Activated T-helper 17 cell treated with anti-CD3 and anti-CD28 coated beads, Interleukin-2, amount 50 U/mL, for 72 hours (primary cell): ENCODE measurements at places on chromosomes 5 and 9. TPM values are rescaled to one million over a fixed set of nuclear protein-coding genes. Genes with fewer than 3 reads are reported as not detected.

Gene ARID3C
- total RNA-seq = 0.42 TPM

Gene LECT2
- not detected for total RNA-seq

Gene SPAG8
- total RNA-seq = 0.58 TPM

GRCh38 chr9:115115117-115115880, 2.7 kb downstream of the TNC start:
- ATAC-seq = no peak

- no peak for ATAC-seq
These were observed 1293.8 kb downstream of the PTPRD start for GRCh38 chr9:9319007-9319406.

GRCh38 chr5:116947691-116948528, 373.3 kb upstream of the SEMA6A start:
- ATAC-seq = peak; percentile 85

DNA sequence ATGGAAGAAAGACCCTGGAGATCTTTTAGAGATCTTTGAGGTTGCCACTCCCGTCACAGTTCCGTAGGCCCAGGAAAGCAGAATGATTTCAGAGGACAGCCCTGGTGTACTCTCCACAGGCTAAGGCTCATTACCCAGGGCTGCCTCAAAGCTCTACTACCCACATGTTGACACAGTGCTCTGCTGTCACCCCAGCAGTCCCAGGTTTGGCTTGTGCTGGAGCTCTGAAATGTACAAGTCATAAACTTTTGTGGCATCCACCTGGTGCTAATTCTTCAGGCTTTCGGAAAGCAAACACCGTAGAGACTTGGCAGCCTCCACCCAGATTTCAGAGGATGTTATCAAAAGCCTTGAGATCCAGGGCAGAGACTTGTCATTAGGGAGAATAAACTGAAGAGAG, 136.5 kb downstream of the MTRR start:
- no peak for ATAC-seq

- no peak for ATAC-seq
These were observed 78.2 kb upstream of the FER start for GRCh38 chr5:108669462-108669861.

DNA sequence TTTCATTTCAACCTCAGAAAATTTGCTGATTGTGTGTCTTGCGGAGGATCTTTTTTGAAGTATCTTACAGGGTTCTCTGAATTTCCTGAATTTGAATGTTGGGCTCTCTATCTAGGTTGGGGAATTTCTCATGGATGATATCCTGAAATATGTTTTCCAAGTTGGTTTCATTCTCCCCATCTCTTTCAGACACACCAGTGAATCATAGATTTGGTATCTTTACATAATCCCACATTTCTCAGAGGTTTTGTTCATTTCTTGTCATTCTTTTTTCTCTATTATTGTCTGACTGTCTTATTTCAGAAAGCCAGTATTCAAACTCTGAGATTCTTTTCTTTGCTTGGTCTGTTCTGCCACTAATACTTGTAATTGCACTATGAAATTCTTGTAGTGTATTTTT, 456.9 kb downstream of the PRELID2 start:
- no peak for ATAC-seq

- peak; percentile 94 for ATAC-seq
These were observed 13.4 kb upstream of the GRHPR start for GRCh38 chr9:37408933-37409710.

- ATAC-seq = no peak
These were observed 31.0 kb upstream of the SLC1A3 start for GRCh38 chr5:36575361-36575781.

DNA sequence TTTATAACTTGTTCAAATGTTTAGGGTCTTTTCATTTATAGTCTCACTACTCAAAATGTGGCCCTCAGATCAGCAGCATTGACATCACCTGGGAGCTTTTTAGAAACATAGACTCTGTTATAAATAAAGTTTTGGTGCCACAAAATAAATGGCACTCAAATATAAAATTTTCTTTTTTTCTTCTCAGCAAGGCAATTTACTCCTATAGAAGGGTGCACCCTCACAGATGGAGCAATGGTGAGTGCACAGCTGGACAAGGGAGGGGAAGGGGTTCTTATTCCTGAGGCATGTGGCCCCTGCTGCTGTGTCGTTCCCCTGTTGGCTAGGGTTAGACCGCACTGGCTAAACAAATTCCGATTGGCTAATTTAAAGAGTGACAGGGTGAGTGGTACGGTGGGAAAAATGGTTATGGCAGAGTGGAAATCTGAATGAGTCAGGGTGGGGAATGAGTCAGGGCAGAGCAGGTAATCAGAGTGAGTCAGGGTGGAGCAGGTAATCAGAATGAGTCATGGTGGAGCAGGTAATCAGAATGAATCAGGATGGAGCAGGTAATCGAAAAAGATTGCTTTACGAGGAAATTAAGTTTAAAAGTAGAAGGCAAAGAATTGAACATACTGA, 31.8 kb upstream of the C7 start:
- peak; percentile 83 for ATAC-seq

DNA sequence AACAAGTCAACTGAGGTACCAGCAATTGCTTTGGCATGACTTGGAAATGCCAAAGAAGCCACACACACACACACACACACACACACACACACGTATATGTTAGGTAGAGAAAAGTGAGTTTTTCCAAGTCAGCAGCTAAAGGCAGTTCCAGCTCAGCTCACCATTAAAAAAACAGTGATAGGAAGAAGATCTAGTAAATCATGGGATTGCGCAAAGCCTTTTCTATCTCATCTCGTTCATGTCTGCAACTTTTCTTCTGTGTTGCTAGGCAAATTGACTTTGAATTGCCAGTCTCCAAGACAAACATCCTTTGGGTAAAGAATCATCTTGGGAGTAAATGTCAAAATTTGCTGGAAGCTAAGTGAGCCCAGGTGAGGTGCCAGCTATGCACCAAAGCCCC, 500.1 kb downstream of the ENC1 start:
- no peak for ATAC-seq

DNA sequence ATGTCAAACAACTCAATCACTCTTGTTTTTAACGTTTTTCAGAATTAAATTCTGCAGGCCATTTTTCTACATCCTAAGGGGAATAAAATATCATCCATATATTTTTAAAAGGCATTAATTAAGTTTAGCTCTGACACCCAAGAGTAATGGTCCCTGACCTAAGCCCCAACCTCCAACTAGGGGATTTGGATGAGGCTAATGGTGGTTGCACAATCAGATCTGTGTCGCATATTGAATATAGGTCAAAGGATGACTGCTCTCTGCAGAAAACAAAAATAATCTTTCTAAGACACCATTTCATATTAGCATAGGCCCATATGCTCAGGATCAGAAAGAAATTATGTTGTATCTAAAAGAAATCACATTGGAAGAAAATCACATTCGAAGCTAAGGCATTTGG, 20.7 kb downstream of the CDH6 start:
- ATAC-seq = no peak

GRCh38 chr9:86718388-86719049, 228.8 kb downstream of the GAS1 start:
- no peak for ATAC-seq

DNA sequence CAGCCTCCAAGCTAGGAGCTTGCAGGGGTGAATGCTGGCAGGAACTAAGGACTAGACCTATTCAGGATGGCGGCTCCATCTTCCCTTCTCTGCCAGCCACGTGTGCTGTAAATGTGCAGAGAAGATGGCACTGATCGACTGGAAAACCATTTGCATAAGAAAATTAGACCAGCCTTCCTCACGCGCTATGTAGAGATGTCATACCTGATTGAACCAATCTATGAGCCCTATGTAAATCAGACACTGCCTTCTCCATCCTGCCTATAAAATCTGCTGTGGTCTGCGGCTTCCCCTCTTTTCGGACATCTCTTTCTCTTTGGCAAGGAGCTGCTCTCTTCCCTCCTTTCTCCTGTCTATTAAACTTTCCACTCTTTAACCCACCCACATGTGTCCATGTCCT, 91.6 kb downstream of the NPR3 start:
- ATAC-seq = no peak

DNA sequence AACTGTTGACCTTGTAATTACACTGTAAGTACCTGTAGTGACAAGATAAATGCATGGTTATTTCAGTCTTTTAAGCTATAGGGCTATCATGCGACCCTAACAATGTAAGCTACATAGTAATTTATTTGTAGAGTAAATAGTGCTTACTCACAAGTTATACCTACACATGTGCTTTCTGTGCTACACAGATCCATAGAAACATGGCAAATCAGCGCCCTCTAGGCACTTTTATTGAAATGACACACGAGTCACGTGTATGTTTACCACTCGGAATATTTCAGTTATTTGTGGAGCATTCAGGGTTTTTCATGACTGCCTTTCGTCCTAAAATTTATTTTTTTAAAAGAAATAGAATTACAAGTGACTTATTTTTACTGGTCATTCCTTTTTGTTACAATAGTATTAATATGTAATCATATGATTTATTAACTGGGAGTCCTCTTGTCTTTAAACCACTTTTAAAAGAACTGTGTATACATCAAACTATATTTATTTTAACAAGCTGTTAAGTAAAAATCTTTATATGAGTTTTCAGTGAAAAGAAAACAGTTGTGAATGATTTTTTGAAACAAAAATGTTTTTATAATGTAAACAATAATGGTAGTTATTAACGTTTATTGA, 1242.3 kb upstream of the WWC1 start:
- no peak for ATAC-seq

DNA sequence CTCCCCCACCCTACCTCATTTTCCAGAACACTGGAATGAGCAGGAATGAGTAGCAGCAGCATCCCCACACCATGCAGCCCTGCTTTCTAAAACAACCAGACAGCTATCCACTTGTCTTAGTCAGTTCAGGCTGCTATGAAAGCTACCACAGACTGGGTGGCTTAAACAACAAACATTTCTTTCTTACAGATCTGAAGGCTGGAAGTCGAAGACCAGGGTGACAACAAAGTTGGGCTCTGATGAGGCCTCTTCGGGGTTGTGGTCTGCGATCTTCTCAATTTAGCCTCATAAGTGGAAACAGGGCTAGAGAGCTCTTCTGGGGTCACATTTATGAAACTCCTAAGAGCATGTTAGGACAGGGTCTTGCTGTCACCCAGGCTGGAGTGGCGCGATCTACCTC, 38.9 kb downstream of the LPAR1 start:
- no peak for ATAC-seq

- no peak for ATAC-seq
These were observed 23.3 kb upstream of the CPLANE1 start for GRCh38 chr5:37272511-37272910.
